ENCODE measurements at places on chromosomes 3 and 15. TPM values are rescaled to one million over a fixed set of nuclear protein-coding genes. Genes with fewer than 3 reads are reported as not detected.

The CNTN6 gene
- total RNA-seq = not detected

The TMEM207 gene
- not detected for total RNA-seq

The GCSAM gene
- total RNA-seq = not detected

The MRPL46 gene
- 25.7 TPM for total RNA-seq

The GATA2 gene
- 29.0 TPM for total RNA-seq

The LMAN1L gene
- total RNA-seq = not detected

The LRRC49 gene
- 6.3 TPM for total RNA-seq

The PP2D1 gene
- total RNA-seq = not detected

The ACTR8 gene
- 25.5 TPM for total RNA-seq

The LAMB2 gene
- 230 TPM for total RNA-seq

The FGF12 gene
- total RNA-seq = 10.9 TPM

The AHSG gene
- not detected for total RNA-seq

The CLSTN2 gene
- total RNA-seq = not detected

The RASGRF1 gene
- total RNA-seq = 6.0 TPM

The NSMCE3 gene
- 4.0 TPM for total RNA-seq

The SLC15A2 gene
- 2.8 TPM for total RNA-seq

The ITIH3 gene
- not detected for total RNA-seq
